Stimulated activated CD8-positive, alpha-beta memory T cell treated with anti-CD3 and anti-CD28 coated beads, Interleukin-15, amount 100 ng/mL, for 4 hours (primary cell): ENCODE measurements at places on chromosomes 5 and 9.

DNA sequence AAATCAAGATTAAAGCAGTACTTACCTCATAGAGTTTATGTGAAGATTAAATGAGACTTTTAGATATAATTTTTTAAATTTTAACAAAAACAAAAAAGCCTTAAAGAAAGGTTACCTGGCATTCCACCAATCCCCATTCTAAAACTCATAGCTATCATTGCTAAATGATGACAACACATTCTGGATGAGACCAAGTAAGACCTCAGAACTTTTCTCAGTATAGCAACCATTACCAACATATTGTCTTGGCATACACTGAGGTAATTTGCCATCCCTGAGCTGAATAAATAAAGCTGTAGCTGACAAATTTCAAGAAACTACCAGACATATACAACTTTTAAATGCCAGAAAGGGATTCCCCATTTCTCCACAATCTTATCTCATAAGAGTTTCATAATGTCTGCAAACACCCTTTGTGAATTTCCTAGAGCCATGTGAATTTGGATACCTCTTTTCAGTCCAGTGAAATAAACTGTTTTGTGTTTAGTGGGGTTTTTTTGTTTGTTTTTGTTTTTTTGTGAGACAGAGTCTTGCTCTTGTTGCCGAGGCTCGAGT is 29.5 kb downstream of the RANBP3L start:
- no peak for DNase-seq

DNA sequence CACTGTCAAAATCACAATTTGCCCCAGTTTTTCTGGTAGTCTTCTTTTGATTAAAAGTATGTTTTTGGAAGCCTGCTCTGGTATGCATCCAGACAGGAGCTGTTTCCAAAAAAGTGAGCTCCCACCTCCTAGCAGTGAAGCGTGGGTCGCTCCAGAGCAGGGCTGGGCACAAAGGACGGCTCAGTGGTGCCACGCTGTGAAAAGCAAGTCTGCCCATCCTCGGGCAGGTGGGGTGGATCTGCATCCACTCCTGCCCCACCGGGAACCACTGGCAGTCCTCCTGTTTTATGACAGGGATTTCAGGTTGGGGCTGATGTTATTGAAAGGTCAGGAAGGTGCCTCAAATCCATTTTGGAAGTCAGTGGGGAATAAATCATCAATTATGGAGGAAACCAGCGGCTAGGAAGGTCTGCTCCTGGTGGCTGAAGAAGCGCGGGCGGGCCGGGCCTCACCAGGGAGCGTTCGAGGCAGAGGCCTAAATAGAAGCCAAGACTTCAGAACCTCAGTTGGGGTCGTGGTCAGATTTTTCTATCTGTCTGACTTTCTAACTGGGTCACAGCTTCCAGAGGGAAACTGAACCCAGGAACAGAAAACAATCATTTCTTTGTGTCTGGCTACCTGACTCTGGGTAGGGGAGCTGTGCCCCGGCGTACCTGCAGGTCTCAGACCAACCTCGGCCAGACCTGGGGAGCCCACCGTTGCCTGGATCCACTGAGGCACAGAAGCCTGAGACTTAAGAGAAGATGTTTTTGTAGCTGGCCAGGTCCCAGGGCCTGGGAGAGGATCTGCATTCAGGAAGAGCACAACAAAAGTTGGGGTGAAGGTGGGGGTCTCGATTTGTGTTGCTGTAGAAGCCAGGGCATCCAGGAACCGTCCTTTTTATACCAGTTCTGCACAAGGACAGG is 168.1 kb downstream of the PAX5 start:
- no peak for DNase-seq

DNA sequence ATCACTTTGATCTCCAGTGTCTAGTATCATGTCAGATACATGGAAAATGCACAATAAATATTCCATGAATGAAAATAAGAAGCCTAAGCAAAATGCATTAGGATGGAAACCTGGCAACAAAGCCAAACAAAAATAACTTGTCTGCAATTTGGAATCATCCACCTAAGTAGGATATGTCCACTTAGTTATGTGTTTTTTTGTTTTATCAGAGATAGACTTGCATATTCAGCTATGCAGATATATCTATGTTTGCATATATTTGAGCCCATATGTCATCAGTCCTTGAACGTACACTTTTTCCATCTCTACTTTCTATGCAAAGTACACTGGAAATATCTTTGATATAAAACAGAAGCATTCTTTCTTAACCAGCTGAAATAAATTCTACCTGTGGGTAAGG is 707.1 kb downstream of the EFNA5 start:
- DNase-seq: no peak

GRCh38 chr5:131627207-131627865 is 7.7 kb downstream of the RAPGEF6 start:
- no peak for DNase-seq

- DNase-seq: no peak
Measured at GRCh38 chr5:178310130-178310865, 77.7 kb upstream of the PHYKPL start.

GRCh38 chr9:87601595-87601994 is 103.9 kb downstream of the DAPK1 start:
- DNase-seq: no peak

DNA sequence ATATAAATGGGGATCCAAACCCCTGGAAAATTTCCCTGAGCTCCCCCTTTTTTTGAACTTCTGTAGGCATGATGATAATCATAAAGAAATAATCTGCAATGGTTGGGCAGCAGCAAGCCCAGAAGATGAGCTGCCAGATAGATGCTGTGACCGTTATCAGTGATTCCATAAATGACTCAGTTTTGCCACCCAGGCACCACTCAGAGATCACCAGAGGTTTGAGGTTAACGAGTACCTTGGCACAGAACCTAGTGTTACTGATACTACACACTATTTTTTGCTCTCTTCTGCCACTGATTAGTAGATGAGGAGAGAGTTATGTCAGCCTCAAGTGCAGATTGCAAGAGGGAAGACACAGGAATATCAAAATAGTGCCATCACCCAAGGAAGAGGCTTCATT is 199.3 kb upstream of the PTGER4 start:
- DNase-seq: peak; percentile 41

- DNase-seq: no peak
Measured at GRCh38 chr5:92887254-92887653, 693.8 kb downstream of the NR2F1-AS1 start.
